Activated CD4-positive, alpha-beta T cell treated with anti-CD3 and anti-CD28 coated beads, Interleukin-2, amount 50 U/mL, for 4 hours (primary cell): ENCODE measurements at places on chromosomes 11 and 22.

DNA sequence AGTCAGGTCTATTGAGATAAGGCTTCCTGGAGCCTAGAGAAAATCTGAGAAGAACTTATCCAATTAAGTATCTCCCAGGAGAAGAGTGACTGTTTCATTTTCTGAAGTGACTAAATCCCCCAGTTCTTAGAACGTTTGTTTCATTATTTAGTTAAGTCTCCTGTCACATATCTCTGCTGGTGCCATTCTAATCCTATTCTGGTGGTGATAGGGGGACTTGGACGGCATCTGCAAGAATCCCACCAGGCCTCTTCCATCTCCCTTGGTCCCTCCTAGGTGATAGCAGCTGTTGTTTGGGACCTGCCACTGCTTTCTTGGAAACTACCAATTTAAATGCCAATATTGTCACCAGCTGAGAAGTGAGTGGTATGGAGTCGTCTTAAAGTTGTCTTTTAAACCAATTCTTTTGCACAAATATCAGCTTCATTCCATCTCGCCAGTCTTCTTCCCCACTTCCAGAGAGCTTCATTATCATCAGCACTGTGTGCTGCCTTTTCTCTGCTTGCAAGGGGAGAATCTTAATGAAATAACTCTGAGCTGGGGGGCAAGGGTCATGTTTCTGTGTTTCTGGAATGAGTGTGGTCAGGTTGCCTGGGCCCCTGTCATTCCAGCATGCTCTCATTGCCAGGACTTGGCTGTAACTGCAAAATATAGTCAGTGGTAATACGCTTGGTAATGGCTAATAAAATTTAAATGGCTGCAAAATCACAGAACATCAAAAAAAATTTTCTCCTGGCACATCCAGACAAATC, 104.8 kb downstream of the LDLRAD3 start:
- no peak for DNase-seq

DNA sequence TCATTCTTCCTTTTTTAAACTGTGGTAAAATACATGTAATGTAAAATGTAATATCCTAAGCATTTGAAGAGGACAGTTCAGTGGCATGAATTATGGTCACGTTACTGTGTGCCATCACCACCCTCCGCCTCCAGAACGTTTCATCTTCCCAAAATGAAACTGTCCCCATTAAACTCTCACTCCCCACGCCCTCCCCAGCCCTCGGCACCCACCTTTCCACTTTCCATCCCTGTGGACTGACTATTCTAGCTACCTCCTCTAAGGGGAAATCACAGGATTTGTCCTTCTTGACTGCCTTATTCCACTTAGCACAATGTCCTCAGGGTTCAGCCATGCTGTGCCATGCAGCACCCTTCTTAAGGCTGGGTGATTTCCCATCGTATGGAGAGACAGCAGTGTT, 1509.5 kb downstream of the BRD1 start:
- no peak for DNase-seq

GRCh38 chr11:118640332-118641154, 33.1 kb downstream of the PHLDB1 start:
- no peak for DNase-seq

- no peak for DNase-seq
Measured at GRCh38 chr22:41668971-41669911, 19.4 kb downstream of the SNU13 start.

DNA sequence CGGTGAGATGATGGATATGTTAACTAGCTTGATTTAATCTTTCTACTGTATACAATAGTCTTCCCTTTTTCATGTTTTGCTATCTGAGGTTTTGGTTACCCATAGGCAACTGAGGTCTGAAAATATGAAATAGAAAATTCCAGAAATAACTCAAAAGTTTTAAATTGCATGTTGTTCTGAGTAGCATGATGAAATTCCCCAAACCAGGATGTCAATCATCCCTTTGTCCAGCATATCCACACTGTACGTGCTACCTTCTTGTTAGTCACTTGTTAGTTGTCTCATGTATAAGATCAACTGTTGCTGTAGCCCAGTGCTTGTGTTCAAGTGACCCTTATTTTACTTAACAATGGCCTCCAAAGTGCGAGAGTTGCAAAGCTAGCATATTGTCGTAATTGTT, 21.2 kb upstream of the OR10W1 start:
- no peak for DNase-seq

DNA sequence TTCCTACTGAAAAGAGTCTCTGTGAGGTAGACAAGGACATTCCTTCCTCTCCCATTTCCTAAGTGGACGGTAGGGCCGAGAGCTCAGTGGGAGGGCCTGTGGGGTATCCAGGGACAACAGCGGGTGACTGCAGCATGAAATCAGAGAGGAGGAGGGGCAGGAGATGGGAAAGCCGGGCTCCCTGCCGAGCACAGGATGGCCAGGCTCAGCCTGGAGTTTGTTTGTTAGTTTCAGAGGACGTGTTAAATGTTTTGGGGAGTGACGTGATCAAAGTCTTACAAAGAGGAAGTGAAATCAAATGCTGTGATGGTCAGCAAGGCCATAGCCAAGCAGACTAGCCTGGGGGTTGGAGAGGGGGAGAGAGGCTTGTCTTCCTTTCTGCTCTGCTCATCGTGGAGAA, 152.7 kb downstream of the ADAMTS15 start:
- DNase-seq = no peak

- DNase-seq = no peak
Measured at GRCh38 chr11:124238512-124238911, 2.4 kb upstream of the OR8G1 start.

- DNase-seq = no peak
Measured at GRCh38 chr11:64298966-64299846, 952 bp upstream of the CATSPERZ start.

DNA sequence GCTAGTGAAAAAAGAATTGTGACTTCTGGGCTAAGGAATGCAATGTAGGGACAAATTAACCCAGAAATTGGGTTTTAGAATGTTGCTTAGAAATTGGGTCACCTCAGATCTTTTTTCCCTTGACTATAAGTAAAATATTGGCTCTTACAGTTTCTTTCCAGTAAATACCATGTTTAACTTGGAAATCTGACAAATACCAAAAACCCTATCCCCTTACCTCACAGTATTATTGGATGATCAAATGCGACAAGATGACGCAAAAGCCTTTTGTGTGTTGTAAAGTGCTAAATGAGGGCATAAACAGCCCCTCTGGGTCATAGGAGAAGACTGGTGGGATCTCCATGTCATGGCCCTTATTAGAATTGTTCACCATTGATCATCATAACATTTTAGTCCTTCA, 6.1 kb upstream of the UPB1 start:
- no peak for DNase-seq

- no peak for DNase-seq
Measured at GRCh38 chr11:29527391-29527936, 489.4 kb downstream of the KCNA4 start.
